GM10248 (cell line): ENCODE measurements at places on chromosomes 2 and 18.

DNA sequence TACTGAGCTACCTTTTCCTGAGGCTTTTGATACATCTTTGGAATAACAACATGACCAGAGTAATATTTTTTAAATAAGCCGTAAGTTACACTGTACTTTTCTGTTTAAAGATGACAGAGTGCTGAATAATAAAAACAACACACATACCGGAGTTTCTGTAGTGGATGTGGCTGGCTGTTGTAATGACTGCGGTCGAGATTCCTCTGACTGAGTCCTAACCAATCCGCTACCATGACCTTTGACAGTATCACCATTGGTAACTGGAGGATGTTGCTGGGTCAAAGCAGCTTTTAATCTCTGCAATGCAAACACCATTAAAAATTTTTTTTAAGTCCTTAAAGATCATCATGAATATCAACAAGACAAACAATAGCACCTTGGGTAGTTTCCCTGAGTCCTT, 70.7 kb downstream of the ATF2 start:
- DNase-seq, result no peak

DNA sequence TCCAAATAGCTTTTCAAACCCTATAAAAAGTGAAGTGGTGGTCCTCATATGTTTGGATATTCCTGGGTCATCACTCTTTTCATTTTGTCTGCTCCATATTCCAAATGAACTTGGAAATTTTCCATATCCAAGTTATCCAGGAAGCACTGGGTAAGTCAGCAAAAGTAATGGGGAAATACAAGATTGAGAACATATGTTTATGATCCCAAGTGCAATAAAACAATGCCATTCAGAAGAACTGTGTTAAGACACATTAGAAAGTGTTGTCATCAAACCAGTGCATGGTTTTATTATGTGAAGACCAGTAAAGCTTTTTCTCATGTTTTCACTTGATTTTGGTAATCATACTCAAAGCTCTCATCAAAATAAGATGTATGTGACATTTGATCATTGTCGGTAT, 363.4 kb downstream of the RPRM start:
- no peak for DNase-seq

DNA sequence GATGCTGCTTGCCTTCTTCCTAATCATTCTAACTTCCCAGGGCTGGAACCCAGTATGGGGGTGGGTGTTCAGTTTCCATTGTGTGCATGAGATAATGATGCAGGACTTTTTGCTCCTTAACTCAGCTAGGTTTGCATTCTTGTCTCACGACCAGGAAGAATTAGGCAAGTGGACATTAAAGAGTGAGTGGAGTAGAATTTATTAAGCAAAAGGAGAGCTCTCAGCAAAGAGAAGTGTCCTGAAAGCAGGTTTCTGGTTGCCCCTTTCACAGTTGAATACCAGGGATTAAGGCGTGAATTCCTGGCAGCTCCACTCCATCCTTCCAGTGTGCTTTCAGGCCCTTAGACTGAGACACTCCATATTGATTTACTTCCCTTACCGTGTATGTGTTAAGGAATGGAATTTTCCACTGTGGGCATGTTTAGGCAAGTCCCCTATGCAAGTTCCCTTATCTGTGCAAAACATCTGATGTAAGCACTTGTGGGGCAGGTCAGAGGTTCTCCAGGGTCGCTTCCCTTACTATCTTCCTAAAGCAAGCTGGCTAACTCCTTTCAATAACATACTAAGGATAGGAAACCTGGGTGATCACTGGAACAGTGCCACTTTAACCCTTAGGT, 126.5 kb downstream of the GPR39 start:
- DNase-seq, result no peak

DNA sequence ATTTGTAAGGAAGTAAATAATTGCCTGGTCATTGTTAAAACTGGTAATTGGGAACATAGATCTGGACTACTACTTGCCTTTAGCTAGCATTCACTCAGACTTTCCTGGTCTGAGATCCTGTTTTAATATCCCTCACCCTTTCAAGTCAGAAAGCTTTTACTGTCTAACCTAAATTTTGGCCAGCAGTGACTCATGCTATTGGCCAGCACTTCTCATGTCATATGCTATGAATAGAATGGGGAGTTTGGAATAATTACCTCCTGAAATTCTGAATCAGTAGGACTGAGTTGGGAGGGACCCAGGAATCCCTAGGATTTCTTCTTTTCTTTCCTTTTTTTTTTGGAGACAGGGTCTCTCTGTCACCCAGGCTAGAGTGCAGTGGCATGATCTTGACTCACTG, 19.3 kb downstream of the STK36 start:
- DNase-seq, result no peak

DNA sequence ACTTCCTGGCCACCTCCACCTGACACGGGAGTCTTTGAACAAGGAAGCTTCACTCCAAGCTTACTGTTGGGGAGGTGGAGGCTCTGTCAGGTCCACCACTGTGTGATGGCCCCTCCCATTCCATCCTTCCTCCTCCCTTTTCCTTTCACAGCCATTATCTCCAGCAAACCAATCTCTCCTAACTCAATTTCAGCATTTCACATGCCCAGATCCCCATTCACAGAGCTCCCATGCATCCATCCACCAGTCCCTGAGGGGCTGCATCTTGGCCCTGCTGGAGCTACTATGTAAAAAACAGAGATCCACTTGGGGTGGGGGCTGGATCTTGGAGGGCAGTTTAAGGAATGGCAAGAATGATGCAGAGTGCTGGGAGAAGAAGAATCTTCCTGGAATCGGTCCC, 129.0 kb upstream of the COPS8 start:
- DNase-seq, result no peak

- DNase-seq, result no peak
Observed at GRCh38 chr2:60552078-60552850, 1.2 kb downstream of the BCL11A start.

- DNase-seq, result no peak
Observed at GRCh38 chr2:201149064-201149820, 33.3 kb downstream of the CFLAR start.

DNA sequence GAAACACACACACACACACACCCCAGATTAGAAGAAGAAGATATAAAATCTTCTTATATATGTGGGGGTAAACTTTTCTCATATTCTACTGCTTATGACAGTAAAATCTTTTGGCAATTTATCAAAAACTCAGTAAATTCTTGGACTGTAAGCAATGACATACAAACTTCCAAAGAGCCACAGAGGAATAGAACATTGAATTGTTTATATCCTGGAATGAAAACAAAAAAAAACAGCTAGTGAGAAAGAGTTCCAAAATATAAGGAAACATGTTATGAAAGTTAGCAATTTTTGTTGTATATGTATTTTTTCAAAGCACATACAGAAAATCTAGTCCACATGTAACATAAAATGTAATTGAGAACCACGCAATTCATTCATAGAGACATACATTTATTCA, 764.9 kb downstream of the DSC3 start:
- DNase-seq, result no peak

GRCh38 chr2:170218456-170218855, 40.5 kb downstream of the MYO3B start:
- DNase-seq, result no peak

- no peak for DNase-seq
Observed at GRCh38 chr2:120787822-120788700, 52.4 kb downstream of the GLI2 start.

DNA sequence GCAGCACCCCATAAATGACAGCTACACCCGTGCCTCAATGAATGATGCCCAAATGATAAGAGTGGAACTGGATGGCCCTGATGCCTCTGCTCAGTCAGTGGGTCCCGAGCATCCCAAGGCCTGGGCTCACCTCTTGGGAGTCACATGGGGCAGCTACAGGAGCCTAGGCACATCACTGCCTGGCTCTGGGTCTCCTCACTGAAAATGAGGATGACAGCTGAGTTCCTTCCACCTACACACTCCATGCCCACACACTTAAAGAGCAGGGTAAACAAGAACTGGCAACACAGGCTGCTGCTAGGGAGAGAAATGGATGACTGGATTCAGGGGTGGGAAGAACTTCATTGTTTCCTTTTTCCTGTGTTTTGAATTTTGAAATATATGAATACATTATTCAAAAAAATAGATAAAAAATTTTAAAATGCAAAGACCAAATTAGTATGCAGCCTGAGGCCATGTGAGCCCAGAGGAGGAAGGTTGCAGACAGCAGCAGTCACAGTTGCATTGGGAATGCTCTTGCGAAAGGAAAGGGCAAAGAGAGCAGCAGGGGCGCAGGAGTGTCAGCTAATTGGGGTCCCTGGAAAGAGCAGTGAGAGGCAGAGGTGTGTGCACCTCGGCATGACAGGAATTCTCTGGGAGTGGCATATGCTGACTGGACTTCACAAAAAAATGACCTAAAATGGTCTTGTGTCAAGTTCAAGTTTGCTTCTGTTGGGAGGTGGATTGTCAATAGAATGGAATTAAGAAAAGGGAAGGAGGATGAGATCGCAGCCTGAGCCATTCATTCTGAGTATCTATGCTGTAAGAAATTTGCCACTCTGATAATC, 327.1 kb downstream of the CELF4 start:
- no peak for DNase-seq

DNA sequence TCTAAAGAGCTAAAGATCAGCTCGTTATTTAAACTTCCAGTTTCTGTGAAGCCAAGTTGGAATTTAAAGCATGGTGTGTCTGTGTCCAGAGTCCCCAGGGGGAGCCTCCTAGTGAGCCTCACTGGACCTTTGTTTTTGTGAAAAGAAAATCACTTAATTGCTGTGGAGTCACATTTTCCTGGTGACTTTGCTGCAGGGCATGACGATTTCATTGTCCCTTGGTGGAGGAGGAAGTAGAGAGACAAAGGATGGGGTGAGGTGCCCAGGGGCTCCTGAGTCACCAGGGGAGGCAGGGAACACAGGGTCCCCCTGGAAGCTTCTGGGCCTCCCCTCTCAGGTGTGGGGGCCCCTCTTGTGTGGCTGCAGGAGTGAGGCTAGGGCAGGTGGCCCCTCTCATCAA, 19.7 kb downstream of the ATP6V1C2 start:
- no peak for DNase-seq

DNA sequence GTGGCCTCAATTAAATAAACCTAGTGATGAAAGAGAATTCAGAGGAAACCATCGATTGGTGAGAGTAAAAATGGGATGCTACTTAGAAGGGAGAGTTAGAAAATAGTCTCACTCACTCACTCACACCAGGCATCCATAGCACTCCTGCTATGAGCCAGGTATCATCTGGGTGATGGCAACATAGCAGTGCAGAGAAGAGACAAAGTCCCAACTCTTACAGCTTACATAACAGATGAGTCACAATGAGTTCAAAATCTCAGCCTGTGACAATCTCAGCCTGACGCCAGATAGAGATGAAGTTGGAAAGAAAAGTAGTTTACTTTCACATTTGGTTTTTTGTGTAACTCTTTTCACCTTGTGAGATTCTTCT, 55.4 kb upstream of the THOC1 start:
- no peak for DNase-seq

- no peak for DNase-seq
Observed at GRCh38 chr2:132813422-132813821, 143.4 kb upstream of the LYPD1 start.

- no peak for DNase-seq
Observed at GRCh38 chr2:21693081-21693480, 569.3 kb downstream of the TDRD15 start.

DNA sequence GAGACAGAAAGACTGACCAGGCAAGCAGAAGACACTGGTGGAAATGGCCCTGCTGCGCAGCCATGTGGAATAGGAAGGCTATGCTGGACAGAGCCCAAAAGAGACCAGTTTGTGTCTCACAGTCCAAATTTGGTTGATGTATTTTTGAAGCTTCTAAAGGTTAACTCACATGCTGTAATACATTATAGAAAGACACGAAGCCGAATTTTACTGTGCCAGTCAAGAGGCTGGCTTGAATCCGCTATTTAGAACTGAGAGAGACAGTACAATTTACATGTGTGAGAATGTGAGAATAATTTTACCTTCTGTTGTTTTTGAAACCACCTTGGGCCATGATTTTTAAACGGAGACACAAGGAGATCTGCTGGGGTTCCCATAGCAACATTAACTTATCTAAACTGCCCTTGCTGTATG, 113.6 kb downstream of the METTL8 start:
- DNase-seq, result no peak

GRCh38 chr18:43279015-43279744, 1.9 kb upstream of the SYT4 start:
- DNase-seq, result no peak
